ENCODE measurements at places on chromosomes 16 and 17.

DNA sequence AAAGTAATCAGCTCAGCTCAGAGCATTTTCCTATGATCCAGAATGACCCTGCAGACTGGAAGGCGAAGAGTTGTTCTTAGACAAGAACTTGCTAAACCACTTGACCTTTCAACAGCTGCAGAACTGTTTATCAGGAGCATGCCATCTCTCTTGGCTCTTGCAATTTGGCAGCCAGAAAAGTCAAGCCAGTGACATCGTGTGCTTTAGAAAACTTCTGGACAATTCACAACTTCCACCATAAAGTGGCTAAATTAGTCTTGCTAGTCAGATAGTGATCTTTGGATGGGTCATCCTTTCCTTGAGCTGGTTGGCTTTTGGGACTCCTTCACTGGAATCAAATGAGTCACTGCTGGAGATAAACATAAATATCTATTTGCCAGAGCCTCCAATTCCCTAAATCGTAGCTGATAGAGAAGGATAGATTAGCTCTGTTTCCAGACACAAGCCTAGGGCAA, 146.5 kb downstream of the MAP2K6 start:
- DNase-seq, result no peak

GRCh38 chr17:65027305-65027704, 29.2 kb downstream of the GNA13 start:
- no peak for DNase-seq

GRCh38 chr17:62898239-62898864, 67.7 kb upstream of the TANC2 start:
- DNase-seq, result no peak

GRCh38 chr16:48206594-48207242, 37.4 kb upstream of the LONP2 start:
- no peak for DNase-seq

GRCh38 chr17:32993977-32994376, 2.3 kb downstream of the SPACA3 start:
- no peak for DNase-seq

- no peak for DNase-seq
Observed at GRCh38 chr17:44967026-44967906, 837 bp downstream of the C1QL1 start.

Data from DMS153 (cell line).